HCT116 (cell line): ENCODE measurements at places on chromosomes 5 and 9. TPM values are rescaled to one million over a fixed set of nuclear protein-coding genes. Genes with fewer than 3 reads are reported as not detected.
A peak's percentile ranks its signal among the peaks of the same experiment; 100 is the strongest.

DNA sequence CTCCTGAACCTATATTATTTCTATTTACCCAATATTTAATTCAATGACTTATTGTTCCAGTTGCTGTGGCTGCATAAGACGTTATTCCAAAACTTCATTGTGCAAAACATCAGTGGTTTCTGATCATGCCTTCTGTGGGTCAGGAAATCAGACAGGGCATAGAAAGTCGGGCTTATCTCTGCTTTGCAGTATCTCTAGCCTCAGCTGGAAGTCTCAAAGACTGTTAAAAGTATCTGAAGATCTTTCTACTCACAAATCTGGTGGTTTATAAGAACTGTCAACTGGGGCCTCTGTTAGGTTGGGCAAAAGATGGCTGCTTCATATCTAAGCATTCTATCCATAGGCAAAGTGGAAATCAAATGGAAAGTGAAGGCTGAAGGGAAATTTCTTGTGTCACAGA, 687.7 kb upstream of the ARRDC3 start:
- no peak for DNase-seq

Gene CD14
- 0.42 TPM for total RNA-seq

Gene CCDC192
- not detected for total RNA-seq

DNA sequence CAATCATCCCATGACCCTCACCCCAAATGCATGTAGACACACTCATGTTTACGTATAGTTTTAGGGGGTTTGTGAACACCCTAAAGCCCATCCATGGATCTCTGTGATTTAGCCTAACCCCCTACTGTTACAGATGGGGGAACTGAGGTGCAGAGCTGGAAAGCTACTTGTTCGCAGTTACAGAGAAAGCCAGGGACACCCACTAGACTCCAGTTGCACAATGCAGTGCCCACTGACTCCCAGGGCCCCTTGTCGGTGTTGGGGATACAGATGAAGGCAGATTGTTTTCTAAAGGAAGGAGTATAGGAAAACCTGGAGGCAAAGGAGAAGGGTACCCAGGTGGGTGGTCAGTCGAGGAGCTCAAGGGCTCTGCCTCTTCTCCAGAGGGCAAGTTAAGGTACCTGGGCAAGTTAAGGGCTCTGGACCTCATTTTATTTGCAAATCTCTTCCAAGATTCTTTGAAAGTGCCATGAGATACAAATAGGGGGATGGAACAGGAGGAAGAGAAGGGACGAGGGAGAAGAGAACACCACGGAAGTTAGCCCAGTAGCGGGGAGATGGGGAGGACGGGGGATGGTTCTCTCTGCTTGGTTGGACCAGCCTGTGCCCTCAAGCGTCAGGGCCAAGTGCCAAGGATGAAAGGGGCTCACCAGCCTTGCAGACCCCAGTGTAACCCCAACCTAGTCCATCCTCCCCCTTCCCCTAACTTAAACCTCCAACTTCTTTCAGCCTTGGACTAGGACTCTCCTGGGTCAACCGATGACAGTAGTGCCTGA, 958 bp downstream of the MYOZ3 start:
- DNase-seq: no peak

Gene PCDHGB3
- total RNA-seq: 0.10 TPM

DNA sequence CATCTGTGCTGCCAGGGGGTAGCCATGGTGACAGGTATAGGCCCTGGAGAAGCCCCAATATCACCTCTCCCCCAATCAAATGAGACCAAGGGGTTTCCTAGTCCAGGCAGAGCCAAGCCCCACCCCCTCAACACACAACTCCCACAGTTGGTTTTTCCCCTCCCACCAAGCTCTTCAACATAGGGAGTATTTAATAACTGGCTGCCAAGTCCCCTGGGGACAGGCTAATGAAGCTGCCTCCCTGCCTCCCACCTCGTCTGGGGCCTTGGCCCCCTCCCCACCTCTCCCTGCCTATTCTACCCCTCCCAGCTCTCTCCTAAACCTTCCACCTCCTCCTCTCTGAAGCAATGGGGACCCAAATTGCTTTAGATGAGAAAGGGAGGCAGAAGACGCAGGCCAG, 23.4 kb downstream of the CPLX2 start:
- DNase-seq: no peak

Gene KIF4B
- total RNA-seq: 0.12 TPM

- peak; percentile 6 for DNase-seq
Measured at GRCh38 chr9:2132484-2133082, 117.4 kb downstream of the SMARCA2 start.
